ENCODE measurements at places on chromosomes 4 and X.

GRCh38 chr4:74524985-74525384 lies 80.0 kb downstream of the AREG start:
- no peak for DNase-seq

- DNase-seq = no peak
Measured at GRCh38 chrX:23993012-23993633, 33.9 kb downstream of the KLHL15 start.

DNA sequence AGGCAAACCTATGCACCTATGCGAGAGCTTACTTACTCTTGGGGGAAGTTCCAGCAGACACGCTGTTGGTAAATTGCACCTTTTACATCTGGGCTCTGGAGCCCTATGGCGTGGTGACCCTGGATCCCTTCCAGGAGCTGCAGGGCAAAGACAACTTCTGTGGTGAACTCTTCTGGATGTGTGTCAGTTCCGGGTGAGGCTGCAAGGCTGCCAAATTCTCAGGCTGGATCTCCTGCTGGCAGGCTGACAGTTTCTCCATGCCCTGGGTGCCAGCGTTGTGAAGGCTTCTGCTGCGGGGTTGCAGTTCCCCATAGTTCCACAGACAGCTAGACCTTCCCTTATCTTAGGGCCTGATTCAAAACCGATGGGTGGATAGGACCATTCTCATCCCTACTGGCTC lies 37.9 kb downstream of the RAP2C start:
- DNase-seq = no peak

DNA sequence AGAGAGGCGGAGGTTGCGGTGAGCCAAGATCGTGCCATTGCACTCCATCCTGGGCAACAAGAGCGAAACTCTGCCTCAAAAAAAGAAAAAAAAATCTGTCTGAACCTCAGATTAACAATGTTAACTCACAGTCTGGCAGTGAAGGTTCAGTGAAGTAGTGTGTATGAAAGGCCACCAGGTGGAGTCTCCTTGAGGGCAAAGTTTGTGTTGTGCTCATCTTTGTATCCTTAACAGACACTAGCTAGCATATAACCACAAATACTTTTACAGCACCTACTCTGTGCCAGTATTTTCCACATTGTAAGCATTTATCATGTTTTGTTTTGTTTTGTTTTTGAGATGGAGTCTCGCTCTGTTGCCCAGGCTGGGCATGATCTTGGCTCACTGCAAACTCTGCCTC lies 46.0 kb upstream of the MGST2 start:
- DNase-seq = no peak

GRCh38 chrX:30895370-30895769 lies 6.3 kb upstream of the TAB3 start:
- no peak for DNase-seq

- no peak for DNase-seq
Measured at GRCh38 chr4:145130788-145131399, 32.8 kb downstream of the ABCE1 start.

DNA sequence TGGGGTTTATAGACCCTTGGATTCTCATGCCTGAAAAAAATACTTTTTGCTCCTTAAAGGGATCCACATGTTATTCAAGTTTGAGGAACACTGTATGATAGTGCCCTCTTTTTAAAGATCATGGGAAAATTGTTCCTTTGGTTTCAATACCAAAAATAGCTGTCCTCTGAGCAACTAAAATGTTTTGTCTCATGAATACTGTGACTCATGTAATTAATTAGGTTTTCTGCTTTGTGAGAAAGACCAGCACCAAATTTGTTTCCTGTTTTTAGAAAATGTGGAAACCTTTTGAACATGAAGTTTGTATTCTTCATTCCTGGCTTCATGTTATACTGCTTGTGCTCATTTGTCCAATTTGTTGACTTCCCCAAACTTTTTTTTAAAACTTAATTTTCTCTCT lies 127.6 kb upstream of the SH3RF1 start:
- DNase-seq = no peak

GRCh38 chr4:73891739-73892405 lies 22.7 kb downstream of the CXCL1 start:
- DNase-seq = no peak

- DNase-seq = no peak
Measured at GRCh38 chr4:80576796-80577195, 241.3 kb downstream of the CFAP299 start.

DNA sequence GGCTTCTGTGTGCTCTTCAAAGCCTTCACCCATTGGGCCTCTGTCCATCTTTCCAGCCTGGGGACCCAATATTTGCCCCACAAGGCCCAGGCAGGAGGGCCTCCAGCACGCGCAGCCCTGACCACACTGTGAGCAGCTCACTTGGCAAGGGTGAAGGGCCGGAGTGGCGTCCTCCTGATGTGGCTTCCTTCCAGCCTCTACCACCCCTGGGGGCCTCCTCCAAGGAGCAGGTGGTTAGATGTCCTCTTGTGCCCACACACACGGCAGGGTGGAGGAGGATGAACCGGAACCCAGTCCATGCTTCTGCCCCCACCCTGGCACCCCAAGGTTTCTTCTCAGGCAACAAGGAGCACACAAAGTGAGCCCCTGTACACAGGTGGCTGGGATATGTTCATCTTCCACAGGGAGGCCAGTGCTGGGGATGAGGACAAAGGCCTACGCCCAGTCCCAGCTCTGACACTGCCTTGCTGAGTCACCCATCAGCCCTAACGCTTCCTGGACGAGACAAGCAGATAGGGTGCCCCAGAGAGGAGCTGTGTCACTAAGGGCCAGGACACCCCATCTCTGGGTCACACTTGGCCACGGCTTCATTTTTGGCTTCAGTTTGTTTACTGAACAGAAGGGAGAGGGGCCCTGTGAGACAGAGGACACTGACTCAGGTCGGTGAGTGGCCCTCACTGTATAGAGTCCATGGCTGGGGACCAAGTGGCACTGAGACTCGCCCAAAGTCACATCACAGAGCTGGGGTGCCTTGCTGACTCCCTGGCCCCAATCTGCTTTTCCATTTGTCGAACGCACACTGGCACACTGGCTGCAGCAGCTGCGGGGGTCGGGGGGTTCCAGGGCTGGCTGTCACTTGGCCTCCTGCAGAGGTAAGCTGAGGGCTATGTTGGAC lies 1.9 kb downstream of the UBL4A start:
- no peak for DNase-seq

DNA sequence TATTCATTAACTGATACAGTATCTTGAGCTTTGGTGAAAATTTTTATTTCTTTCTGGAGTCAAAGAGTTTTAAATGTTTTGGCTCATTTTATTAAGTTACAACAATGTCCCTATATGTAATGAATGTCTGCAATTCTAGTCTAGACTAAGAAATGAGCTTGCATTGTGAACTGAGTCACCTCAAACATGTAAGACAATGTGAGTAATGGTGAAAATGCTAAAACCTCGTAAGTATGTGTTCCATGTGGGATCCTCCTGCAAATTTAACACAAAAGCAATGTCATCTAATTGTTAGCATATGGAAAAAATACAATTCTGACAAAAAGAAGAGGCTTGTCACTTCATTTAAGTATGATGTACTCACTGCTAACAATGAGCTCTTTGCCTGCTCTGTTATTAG lies 480.5 kb upstream of the FSTL5 start:
- no peak for DNase-seq

- DNase-seq = no peak
Measured at GRCh38 chr4:138689187-138689586, 326.4 kb upstream of the NOCT start.

- no peak for DNase-seq
Measured at GRCh38 chrX:38382663-38383062, 30.3 kb downstream of the OTC start.

DNA sequence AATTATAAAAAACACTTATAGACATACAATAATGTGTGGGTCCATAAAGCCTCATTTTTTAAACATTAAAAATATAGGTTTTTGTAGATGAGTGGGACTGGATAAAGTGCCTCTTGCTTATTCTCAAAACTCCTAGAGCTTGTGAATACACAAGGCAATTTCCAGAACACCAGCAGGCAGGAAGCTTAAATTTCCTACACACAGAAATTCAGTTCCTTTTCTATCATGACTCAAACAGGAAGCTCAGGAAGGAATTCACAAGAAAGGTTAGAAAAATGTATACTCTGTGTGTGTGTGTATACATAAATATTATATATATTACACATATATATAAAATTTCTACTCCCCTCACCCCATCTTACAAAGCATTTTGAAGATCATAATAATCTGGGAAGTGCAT lies 11.3 kb downstream of the MAGEB6 start:
- DNase-seq = no peak

- DNase-seq = no peak
Measured at GRCh38 chr4:17869327-17869726, 58.5 kb downstream of the NCAPG start.

- no peak for DNase-seq
Measured at GRCh38 chrX:41785685-41786084, 61.7 kb downstream of the GPR82 start.

DNA sequence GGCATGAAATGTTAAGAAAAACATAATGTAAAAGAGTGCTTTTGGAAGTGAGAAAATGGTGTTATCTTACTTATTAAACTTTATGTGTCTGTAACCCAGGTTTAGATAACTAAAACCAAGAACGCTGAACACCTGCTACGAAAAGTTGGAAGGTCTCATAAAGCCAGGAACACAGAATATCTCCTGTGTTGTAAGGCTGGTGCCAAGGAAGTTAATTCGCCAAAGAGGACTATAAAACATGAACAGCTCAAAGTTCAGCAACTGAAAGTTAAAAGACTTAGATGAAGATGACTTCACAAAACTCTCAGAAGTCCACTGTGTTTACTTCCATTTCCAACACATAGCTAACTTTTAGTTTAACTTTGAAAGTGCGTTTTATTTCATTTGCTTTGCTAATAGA lies 54.3 kb downstream of the GPRIN3 start:
- no peak for DNase-seq

DNA sequence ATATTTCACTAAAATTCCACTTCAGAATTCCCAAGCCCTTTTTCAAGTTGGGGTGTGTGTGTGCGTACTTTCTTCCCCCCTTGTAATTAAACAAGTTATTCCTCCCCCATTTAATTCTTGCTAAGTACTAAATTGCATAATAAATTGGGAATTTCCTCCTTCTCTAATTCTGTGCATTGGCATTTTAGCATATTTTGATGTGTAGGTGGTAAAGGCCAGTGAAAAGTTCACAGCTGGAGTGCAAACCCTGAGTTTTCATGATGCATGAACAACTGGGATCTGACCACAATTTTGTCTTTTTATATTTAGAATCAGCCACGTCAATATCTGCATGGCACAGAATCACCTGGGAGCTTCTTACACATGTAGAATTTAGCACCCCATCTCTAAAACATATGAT lies 18.5 kb downstream of the ANXA3 start:
- no peak for DNase-seq

DNA sequence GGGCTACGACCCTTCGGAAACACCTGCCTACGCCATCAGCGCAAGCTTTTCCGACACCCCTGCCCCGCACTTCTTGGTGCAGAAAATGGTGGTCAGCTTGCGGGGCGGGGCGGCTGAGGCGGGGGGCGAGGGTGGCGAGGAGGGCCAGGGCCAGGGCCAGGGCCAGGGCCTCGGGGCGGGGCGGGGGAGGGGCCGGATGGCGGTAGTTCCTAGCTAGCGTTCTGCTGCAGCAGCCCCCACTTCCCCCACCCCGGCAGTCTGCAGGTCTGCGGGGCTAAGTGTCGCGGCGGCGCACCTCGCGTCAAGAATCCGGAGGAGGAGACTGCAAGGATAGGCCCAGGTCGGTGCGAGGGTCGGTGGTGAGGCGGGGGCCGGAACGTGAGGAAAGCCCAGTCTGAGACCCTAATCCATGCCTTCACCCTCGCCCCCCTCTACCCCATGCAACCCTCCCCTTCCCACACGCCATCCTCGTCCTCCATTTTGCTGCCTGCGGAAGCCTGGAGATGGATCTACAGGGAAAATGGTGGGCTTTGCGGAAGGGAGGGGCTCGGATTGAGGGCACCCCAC lies 600 bp downstream of the BEX4 start:
- DNase-seq = peak; percentile 7

GRCh38 chr4:155237567-155237966 lies 29.1 kb downstream of the NPY2R start:
- DNase-seq = no peak

Data from activated T-cell treated with anti-CD3 and anti-CD28 coated beads for 24 hours (primary cell).